ENCODE measurements at places on chromosomes 1 and 21. TPM values are rescaled to one million over a fixed set of nuclear protein-coding genes. Genes with fewer than 3 reads are reported as not detected.
A peak's percentile ranks its signal among the peaks of the same experiment; 100 is the strongest.

- no peak overlapping the region for H3K4me3 ChIP-seq
- DNase-seq = peak; percentile 15
- H3K27ac ChIP-seq = no peak overlapping the region
These were observed 118.7 kb downstream of the GLIS1 start for GRCh38 chr1:53620061-53620855.

DNA sequence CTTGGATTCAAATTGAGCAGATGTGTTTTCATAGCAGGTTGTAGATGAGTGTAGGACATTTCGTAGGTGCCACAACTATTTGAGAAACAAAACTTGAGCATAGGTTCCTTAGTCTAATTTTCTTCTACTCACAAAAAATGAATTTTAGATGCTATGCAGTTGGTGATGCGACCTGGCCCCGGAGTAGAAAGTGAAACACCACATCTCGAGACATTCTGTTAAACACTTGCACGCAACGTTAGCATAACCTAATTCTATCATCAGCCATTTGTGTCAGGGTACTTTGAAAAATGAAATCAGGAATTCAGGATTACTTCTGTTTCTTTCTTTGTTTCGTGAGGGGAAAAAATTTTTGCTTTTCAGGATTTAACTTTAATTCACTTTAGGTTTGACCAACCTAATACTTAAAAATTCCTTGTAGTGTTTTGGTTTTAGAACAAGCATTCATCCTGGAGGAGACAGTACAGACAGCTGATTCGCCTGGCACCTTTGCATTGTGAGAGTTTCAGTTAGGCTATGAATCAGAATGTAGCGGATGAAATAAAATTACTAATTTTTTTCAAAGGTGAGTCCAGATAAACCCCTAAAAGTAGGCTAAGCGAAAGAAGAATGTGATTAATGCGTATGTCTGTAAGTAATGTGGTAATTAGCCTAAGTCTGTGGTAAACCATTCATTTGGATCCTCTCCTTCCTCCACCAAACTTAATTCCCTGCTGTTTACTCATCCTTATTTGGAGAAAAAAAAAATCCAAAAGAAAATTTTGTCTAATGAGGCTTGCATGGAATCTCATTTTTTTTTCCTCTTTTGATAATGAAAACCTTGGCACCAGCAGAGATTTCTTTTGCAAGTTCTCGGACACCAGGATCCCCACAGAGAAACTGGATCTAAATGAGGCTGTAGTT is 44.9 kb downstream of the MAP3K21 start:
- no peak overlapping the region for H3K27ac ChIP-seq
- H3K4me1 ChIP-seq = no peaks in the 10 kb centered on the region
- no peak for DNase-seq
- H3K36me3 ChIP-seq = no peaks in the 10 kb centered on the region

Gene FAM131C
- total RNA-seq = not detected

DNA sequence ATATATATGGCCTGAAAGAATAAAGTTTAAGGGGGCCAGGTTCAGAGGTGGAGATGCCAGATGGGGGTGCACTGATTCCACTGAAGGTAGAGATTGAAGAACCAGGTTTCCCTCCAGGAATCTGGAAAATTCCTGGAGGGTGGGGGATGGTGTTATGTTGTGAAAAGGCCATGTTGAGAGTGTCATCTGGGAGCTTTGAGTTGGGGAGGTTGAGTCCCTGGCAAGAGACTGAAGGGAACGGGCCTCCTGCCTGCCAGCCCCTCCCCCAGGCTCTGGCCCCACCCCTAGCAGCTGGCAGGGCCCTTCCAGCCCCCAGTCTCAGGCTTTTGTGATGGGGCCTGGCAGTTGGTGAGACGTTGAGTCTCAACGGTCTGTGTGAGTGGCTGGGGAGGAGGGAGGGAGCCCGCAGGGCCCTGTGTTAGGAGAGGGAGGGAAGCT is 4.1 kb downstream of the PTPRU start:
- no peak overlapping the region for H3K4me3 ChIP-seq
- no peaks in the 10 kb centered on the region for H3K36me3 ChIP-seq
- no peaks in the 10 kb centered on the region for H3K27me3 ChIP-seq
- H3K4me1 ChIP-seq = peaks cover 41% of the 10 kb centered on the region

Gene GCSAML
- 1.9 TPM for total RNA-seq

Gene CEP350
- total RNA-seq = 65.7 TPM

DNA sequence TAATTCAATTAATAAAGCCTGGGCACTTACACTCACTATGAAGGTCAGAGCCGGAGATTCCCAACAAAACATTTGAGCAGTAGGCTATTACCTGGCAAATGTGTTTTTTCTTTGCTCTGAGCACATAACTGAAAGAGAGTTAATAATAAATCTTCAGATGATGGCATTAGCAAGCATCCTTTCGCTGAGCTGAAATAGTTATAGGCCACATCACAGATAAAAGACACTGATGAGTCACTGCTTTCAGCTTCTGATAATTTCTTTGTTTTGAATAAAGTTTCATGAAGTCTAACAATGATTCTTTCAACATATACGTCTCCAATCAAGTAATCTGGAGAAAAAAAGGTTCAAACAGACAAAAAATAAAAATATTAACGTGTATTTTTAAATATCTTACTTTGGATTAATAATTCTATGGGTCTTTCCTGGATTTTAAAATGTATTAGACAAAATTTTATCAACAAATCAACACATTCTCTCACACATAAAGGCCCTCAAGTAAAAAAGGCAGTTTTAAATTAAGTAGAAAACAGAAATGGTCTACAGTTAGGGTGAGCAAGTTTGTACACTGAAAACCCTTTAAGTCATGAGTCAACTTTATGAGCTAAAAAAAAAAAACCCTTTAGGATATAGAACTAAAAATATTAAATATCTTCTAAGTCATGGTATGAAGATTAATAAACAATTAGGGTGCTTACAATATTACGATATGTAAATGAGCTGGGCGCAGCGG is 33.1 kb downstream of the LTN1 start:
- H3K27ac ChIP-seq = no peak overlapping the region
- no peaks in the 10 kb centered on the region for H3K4me1 ChIP-seq
- peaks cover 28% of the 10 kb centered on the region for H3K36me3 ChIP-seq
- no peaks in the 10 kb centered on the region for H3K27me3 ChIP-seq
- DNase-seq = no peak

- no peaks in the 10 kb centered on the region for H3K27me3 ChIP-seq
- no peak overlapping the region for H3K4me3 ChIP-seq
- H3K4me1 ChIP-seq = peaks cover 22% of the 10 kb centered on the region
- DNase-seq = no peak
These were observed 31.8 kb downstream of the RABIF start for GRCh38 chr1:202857136-202857610.

GRCh38 chr1:202154766-202155477 is 5.5 kb downstream of the PTPN7 start:
- H3K27ac ChIP-seq = no peak overlapping the region
- H3K4me3 ChIP-seq = no peak overlapping the region
- peak; percentile 84 for DNase-seq

Gene VTCN1
- 1.7 TPM for total RNA-seq

GRCh38 chr21:42242611-42243010 is 23.7 kb downstream of the ABCG1 start:
- H3K27ac ChIP-seq = no peak overlapping the region
- H3K36me3 ChIP-seq = no peaks in the 10 kb centered on the region
- H3K4me1 ChIP-seq = peaks cover 17% of the 10 kb centered on the region

DNA sequence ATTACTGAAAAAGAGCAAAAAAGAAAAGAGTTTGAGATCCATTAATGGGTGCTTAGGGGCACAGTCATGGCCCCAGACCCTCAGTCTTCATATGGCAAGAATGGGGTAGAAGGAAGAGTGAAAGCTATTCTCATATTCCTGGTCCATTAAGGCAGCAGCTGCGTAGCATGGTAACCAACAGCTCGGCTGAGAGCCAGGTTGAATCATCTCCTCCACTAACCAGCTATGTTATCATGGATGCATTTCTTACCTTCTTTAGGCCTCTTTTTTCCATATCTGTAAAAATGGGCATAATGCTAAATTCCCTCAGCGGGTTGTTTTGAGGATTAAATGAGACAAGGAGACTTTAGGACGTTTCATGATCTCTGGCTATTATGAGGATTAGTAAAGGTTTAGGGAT is 15.0 kb upstream of the SARS1 start:
- DNase-seq = peak; percentile 4
- H3K27me3 ChIP-seq = no peaks in the 10 kb centered on the region
- no peak overlapping the region for H3K27ac ChIP-seq
- H3K4me3 ChIP-seq = no peak overlapping the region

Gene SYDE2
- total RNA-seq = 38.5 TPM

Gene HUNK
- 2.6 TPM for total RNA-seq

Gene ETV3L
- total RNA-seq = not detected

DNA sequence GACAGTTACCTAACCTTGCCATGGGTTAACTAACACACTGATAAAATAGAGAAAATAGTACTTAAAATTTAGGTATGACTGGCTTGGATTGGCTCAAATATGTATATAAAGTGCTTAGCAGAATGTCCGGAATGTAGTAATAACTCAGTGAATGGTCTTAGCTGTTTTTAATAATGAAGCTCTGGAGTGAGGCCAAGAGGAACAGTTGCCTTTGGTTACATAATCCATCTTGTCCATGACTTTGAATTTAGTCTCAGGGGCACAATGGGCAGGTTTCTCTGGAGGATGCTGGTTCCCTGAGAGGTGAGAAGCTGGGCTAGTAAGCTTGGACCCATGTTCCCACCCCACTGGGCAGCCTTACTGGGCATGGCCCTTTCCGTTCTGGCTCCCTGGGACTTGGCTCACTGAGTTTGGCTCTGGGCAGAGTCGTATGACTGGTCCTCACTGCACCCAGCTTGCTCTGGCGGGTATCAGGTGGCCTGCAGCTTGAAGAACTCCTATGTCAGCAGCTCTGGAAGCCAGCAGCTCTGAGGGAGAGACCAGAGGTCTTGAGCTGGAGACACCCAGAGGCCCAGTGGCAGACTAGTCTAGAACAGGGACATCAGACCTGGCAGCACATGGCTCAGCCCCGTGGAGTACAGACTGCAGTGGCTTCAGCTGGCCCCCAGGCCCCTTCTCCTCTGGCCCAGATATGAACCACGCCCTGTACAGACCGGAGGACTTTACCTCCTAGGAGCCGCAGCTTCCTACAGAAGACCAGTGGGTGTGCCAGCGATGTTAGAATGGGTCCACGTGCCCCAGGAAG is 40.4 kb downstream of the TENT5C start:
- H3K27ac ChIP-seq = no peak overlapping the region
- H3K36me3 ChIP-seq = no peaks in the 10 kb centered on the region
- peaks cover 3% of the 10 kb centered on the region for H3K4me1 ChIP-seq
- no peaks in the 10 kb centered on the region for H3K27me3 ChIP-seq

Data from upper lobe of left lung (tissue), 6 donors.